Cardiac muscle cell (in vitro differentiated cells and primary cell): ENCODE measurements at places on chromosomes 13 and 19. TPM values are rescaled to one million over a fixed set of nuclear protein-coding genes. Genes with fewer than 3 reads are reported as not detected.
A peak's percentile ranks its signal among the peaks of the same experiment; 100 is the strongest.

Gene CYP4F22
- not detected in 2 replicates for total RNA-seq

Gene LGALS4
- 0.46 and 1.0 TPM in 2 replicates for total RNA-seq

Gene INSL3
- total RNA-seq: 0.25 and 0.63 TPM in 2 replicates

Gene ZNF625
- 11.5 and 20.6 TPM in 2 replicates for total RNA-seq

Gene ZNF865
- 7.1 and 11.2 TPM in 2 replicates for total RNA-seq

Gene TMEM221
- total RNA-seq: 3.2 and 3.3 TPM in 2 replicates

Gene DHPS
- total RNA-seq: 64.8 and 113 TPM in 2 replicates

Gene SYNGR4
- 0.57 TPM in 1 of 2 replicates, not detected in the other for total RNA-seq

Gene ZNF878
- 0.39 TPM in 1 of 2 replicates, not detected in the other for total RNA-seq

Gene TBXA2R
- total RNA-seq: 0.15 and 0.18 TPM in 2 replicates

- H3K4me3 ChIP-seq: no peak overlapping the region
- H3K27me3 ChIP-seq: no peaks in the 10 kb centered on the region
- no peak for DNase-seq
- H3K27ac ChIP-seq: no peak overlapping the region
Observed at GRCh38 chr19:5707576-5708575, 12.1 kb downstream of the LONP1 start.

DNA sequence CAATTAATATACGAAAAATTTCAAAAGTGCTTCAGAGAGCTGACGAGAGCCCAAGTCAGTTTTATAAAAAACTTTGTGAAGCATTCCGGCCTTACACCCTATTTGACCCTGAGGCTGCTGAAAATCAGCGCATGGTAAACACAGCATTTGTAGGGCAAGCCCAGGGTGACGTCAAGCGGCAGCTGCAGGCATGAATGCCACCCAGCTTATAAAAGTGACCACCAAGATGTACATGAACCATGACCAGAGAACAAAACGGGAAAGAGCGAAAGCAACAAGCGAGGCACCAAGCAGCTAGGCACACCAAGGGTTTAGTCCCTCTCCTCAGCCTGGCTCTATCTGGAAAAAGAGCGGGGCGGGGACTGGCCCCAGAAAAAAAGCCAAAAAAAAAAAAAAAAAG lies 6.0 kb downstream of the SIGLEC11 start:
- no peak overlapping the region for H3K27ac ChIP-seq
- peaks cover 11% of the 10 kb centered on the region for H3K4me1 ChIP-seq
- H3K4me3 ChIP-seq: no peak overlapping the region
- H3K36me3 ChIP-seq: no peaks in the 10 kb centered on the region
- DNase-seq: no peak
- H3K27me3 ChIP-seq: no peaks in the 10 kb centered on the region

- no peak overlapping the region for H3K27ac ChIP-seq
- no peaks in the 10 kb centered on the region for H3K27me3 ChIP-seq
- no peak overlapping the region for H3K4me3 ChIP-seq
- no peak for DNase-seq
- no peaks in the 10 kb centered on the region for H3K4me1 ChIP-seq
Observed at GRCh38 chr13:71358218-71358617, 508.8 kb downstream of the DACH1 start.

- H3K4me1 ChIP-seq: peaks cover 4% of the 10 kb centered on the region
- no peak overlapping the region for H3K4me3 ChIP-seq
- H3K27me3 ChIP-seq: no peaks in the 10 kb centered on the region
- DNase-seq: peak; percentile 1
Observed at GRCh38 chr13:72221276-72221962, 354.4 kb upstream of the DACH1 start.

DNA sequence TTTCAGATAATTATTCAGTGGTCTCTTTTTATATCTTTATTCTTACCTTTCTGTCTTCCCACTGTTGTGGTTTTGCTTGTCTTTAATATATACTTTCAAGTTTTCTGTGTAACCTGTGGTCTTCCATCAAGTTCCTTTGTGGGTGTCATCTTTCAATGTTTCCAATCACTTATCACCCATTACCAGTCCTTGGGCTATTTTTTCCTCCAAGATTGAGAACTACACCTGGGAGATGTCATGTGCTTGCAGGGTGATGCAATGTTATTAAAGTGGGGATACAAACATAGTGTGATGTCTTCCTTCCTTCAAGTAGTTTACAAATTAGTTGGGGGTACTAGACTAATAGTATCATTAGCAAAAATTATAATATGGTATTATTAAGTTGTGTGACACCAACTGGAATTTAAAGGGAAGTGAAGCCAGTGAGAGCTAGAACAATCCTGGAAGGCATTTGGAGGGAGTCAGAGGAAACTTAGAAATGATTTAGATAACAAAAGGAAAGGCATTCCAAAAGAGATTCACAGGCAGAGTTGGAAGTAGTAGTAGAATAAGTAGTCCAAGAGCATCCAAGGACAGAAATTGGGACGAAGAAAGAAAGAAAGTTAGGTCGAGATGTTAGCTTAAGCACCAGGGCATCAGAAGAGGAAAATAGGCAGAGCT lies 3.4 kb downstream of the FNDC3A start:
- no peaks in the 10 kb centered on the region for H3K27me3 ChIP-seq
- H3K4me3 ChIP-seq: no peak overlapping the region
- no peak for DNase-seq

- H3K27me3 ChIP-seq: peaks cover 5% of the 10 kb centered on the region
- no peaks in the 10 kb centered on the region for H3K4me1 ChIP-seq
- H3K27ac ChIP-seq: no peak overlapping the region
- no peak for DNase-seq
- no peaks in the 10 kb centered on the region for H3K36me3 ChIP-seq
Observed at GRCh38 chr19:51726049-51726448, 2.3 kb upstream of the HAS1 start.

DNA sequence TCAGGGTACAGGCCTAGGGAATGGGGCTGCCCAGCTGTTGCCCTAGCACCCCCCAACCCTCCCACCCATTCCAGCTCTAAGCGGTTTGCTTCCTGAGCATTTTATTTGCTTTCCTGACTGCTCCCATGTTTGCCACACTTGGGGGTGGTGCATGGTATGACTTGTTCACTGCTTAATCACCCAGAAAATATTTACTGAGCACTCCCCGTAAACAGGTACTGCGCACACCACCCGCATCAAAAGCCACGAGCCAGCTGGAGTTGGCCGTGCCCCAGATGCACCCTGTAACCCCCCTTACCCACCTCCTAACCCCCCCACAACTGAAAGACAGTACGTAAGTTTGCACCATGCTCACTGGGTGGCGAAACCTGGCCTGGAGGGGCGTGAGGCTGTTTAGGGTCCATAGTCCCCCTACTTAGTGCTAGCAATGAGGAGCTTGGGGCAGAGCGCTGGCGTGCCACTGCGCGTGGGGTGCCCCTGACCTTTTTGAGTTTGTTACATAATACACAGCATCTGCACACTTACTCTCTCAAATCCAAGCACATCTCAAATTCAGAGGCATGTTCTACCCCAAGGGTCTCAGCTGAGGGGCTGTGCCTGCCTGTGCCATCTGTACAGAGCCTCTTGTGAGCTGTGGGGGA lies 29.8 kb downstream of the DPF1 start:
- H3K4me1 ChIP-seq: no peaks in the 10 kb centered on the region
- H3K27me3 ChIP-seq: no peaks in the 10 kb centered on the region
- no peaks in the 10 kb centered on the region for H3K36me3 ChIP-seq
- no peak for DNase-seq
- no peak overlapping the region for H3K27ac ChIP-seq

DNA sequence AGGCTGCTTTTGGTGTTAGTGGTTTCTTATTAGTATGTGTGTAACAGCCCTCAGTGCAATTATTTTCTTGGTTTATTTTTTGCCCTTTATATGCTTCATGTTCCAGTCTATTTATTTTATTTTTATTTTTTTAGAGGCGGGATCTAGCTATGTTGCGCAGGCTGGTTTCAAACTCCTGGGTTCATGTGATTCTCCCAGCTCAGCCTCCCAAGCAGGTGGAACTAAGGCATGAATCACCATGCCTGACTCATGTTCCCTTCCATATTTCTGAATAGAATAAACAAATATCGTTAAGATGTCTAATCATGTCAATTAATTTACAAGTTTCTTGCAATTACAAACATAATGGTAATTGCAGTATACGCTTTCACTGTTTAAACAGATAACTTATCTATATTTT lies 11.7 kb downstream of the SKA3 start:
- H3K27ac ChIP-seq: no peak overlapping the region
- peaks cover 7% of the 10 kb centered on the region for H3K4me1 ChIP-seq
- peaks cover under 1% of the 10 kb centered on the region for H3K36me3 ChIP-seq

DNA sequence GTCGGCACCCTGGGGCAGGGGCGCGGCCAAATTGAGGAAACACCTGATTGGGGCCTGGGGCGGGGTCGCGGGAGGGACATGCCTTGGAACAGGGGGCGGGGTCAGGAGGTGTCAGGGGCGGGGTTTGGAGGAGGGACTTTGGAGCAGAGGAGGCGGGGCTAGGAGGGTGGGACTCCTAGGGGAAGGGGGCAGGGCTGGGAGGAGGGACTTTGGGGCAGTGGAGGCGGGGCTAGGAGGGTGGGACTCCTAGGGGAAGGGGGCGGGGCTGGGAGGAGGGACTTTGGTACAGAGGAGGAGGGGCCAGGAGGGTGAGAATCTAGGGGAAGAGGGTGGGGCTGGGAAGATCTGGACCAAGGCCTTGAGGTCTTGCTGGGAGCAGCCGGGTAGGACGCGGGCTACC lies 21.9 kb downstream of the GRIN2D start:
- H3K36me3 ChIP-seq: no peaks in the 10 kb centered on the region
- no peaks in the 10 kb centered on the region for H3K27me3 ChIP-seq
- H3K4me1 ChIP-seq: peaks cover 8% of the 10 kb centered on the region
- H3K27ac ChIP-seq: no peak overlapping the region
- peak; percentile 57 for DNase-seq
- H3K4me3 ChIP-seq: no peak overlapping the region

- H3K27ac ChIP-seq: no peak overlapping the region
- no peaks in the 10 kb centered on the region for H3K27me3 ChIP-seq
- no peaks in the 10 kb centered on the region for H3K36me3 ChIP-seq
- no peak for DNase-seq
- peaks cover 13% of the 10 kb centered on the region for H3K4me1 ChIP-seq
Observed at GRCh38 chr13:76703216-76703615, 183.0 kb downstream of the KCTD12 start.

DNA sequence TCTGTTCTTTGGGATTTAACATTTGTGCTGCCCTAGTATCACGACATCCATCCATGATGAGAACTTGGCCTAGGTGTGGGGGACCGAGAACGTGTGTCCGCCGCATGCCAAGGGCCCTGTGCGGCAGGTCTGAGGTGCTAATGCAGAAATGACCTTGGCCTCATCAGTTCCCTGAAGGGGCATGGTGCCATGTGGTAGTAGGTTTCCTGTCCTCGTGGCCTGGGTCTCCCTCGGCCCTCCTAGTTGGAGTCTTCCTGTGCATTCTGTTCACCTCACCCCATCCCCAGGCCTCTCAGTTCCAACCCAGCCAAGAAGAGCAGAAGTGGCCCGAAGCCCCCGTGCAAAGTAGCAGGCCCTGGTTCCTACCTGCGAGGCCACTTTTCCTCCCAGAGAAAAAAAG lies 59.8 kb downstream of the GGACT start:
- H3K36me3 ChIP-seq: no peaks in the 10 kb centered on the region
- H3K4me3 ChIP-seq: no peak overlapping the region
- no peak for DNase-seq
- no peak overlapping the region for H3K27ac ChIP-seq
- peaks cover 7% of the 10 kb centered on the region for H3K4me1 ChIP-seq

GRCh38 chr13:42305503-42305902 lies 33.6 kb downstream of the AKAP11 start:
- no peak overlapping the region for H3K27ac ChIP-seq
- H3K4me3 ChIP-seq: no peak overlapping the region
- DNase-seq: no peak
- peaks cover 41% of the 10 kb centered on the region for H3K36me3 ChIP-seq
- H3K27me3 ChIP-seq: no peaks in the 10 kb centered on the region
- no peaks in the 10 kb centered on the region for H3K4me1 ChIP-seq

GRCh38 chr13:110812121-110812868 lies 98.8 kb downstream of the ING1 start:
- H3K36me3 ChIP-seq: no peaks in the 10 kb centered on the region
- H3K4me3 ChIP-seq: no peak overlapping the region
- DNase-seq: no peak

GRCh38 chr19:30666301-30666803 lies 294.2 kb downstream of the ZNF536 start:
- no peaks in the 10 kb centered on the region for H3K36me3 ChIP-seq
- no peak overlapping the region for H3K27ac ChIP-seq
- H3K4me3 ChIP-seq: no peak overlapping the region
- DNase-seq: peak; percentile 69
- peaks cover 28% of the 10 kb centered on the region for H3K27me3 ChIP-seq
- H3K4me1 ChIP-seq: no peaks in the 10 kb centered on the region

- no peak overlapping the region for H3K27ac ChIP-seq
- H3K27me3 ChIP-seq: no peaks in the 10 kb centered on the region
- H3K4me3 ChIP-seq: no peak overlapping the region
Observed at GRCh38 chr13:31880851-31881494, 141.6 kb downstream of the RXFP2 start.

GRCh38 chr19:13097463-13098258 lies 5.0 kb downstream of the LYL1 start:
- H3K27me3 ChIP-seq: peaks cover 88% of the 10 kb centered on the region
- H3K36me3 ChIP-seq: no peaks in the 10 kb centered on the region
- H3K27ac ChIP-seq: no peak overlapping the region
- no peak overlapping the region for H3K4me3 ChIP-seq
- DNase-seq: no peak
- H3K4me1 ChIP-seq: peaks cover 3% of the 10 kb centered on the region

GRCh38 chr13:49629947-49630346 lies 1.6 kb downstream of the ARL11 start:
- no peaks in the 10 kb centered on the region for H3K36me3 ChIP-seq
- no peak overlapping the region for H3K27ac ChIP-seq

- no peak overlapping the region for H3K4me3 ChIP-seq
- DNase-seq: no peak
- peaks cover 30% of the 10 kb centered on the region for H3K36me3 ChIP-seq
- H3K27me3 ChIP-seq: no peaks in the 10 kb centered on the region
- no peaks in the 10 kb centered on the region for H3K4me1 ChIP-seq
Observed at GRCh38 chr19:33811736-33812387, 15.2 kb downstream of the KCTD15 start.

DNA sequence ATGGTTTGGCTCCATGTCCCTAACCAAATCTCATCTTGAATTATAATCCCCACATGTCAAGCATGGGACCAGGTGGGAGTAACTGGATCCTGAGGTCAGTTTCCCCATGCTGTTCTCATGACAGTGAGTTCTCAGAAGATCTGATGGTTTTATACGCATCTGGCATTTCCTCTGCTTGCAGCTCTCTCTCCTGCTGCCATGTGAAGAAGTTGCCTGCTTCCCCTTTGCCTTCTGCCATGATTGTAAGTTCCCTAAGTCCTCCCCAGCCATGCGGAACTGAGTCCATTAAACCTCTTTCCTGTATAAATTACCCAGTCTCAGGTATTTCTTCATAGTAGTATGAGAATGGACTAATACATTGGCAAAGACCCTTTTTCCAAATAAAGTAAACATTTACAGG lies 96.8 kb downstream of the TSHZ3 start:
- H3K27me3 ChIP-seq: peaks cover 62% of the 10 kb centered on the region
- no peaks in the 10 kb centered on the region for H3K4me1 ChIP-seq
- no peak overlapping the region for H3K4me3 ChIP-seq
- no peak overlapping the region for H3K27ac ChIP-seq
- DNase-seq: no peak
- no peaks in the 10 kb centered on the region for H3K36me3 ChIP-seq
